ENCODE measurements at places on chromosomes 12 and 14.

DNA sequence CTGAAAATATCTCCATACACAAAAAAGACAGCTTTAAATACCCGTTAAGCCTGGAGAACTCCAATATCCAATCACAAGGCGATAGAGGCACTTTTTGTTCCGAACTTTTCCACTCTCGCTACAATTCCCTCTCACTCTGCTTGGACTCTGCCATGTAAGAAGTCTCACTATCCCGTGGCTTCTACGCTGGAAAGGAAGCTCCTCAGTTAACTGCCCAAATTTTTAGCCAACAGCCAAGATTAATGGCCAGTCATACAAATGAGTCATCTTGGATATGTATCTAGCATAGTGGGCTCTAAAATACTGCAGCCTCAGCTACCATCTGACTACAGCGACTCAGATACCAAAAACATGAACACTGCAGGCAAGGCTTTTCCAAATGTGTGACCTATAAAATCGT lies 45.5 kb upstream of the RERGL start:
- DNase-seq, result no peak

DNA sequence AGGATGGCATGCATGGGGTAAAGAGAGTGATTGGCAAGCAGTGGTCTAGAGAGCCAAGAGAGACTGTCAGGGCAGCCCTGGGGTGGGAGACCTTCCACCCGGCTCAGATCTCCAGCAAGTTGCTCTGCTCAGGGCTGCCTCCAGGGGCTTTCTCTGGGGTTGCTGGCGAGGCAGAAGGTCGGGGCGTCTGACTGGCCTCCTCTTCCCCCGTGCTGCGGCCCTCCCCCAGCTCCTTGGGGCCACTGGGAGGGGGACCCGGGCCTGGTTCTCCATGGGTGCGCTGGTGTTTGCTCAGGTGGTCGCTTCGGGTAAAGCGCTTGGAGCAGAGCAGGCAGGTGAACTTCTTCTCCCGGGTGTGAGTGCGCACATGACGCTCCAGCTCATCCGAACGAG lies 6.6 kb upstream of the AAAS start:
- DNase-seq, result no peak

GRCh38 chr12:99709116-99709515 lies 61.6 kb downstream of the GARIN6 start:
- DNase-seq, result no peak

DNA sequence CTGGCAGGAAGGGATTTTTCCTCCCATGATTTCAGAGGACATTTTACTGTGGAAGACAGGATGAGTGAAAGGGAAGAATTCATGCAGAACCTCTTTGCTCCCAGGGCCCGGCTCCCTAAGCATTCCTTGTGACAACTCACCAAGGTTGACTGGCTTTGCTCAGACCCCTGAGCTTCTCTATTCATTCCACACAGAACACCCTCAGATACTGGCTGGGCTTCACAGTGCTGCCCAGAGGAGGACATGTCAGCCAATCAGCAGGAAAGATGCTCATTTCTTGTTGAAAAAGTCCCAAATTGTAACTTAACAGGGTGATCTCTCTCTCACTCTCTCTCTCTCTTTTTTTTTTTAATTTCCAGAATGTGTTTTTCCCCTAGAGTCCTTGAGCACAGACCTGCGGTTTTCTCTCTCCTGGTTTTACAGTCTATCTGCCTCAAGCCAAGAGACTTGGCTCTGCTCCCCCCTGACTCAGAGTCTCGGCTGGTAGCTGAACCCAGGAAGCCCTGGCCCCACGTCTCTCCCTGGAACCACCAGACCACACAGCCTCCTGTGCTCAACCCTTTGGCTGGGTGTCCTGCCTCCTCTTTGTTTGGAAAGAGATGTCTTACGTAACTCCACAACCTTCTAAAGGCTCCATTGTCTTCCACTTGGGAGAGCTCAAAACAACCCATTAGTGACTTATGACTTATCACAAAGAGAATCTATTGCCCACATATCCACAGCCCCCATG lies 43.9 kb downstream of the SSPN start:
- DNase-seq, result no peak

DNA sequence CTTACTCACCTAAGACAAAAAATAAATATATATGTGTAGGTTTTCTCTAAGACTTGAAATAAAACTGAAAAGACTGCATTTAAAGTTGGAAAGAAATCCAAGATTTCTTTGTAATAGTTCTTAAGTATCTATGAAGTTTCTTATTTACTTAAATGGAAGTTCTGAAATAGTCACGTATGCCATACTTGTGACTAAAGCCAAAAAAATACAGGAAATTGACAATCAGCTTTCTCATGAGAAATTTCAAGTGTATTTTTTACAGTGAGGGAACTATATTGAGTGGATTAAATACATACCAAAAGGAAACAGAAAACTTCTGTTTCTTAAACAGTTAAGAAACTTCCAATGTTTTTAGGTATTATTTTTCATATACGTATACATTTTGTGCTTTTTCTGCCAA lies 188.1 kb downstream of the DPY19L2 start:
- DNase-seq, result no peak

GRCh38 chr12:45503899-45504298 lies 225.6 kb upstream of the ARID2 start:
- DNase-seq, result no peak

- DNase-seq, result no peak
Observed at GRCh38 chr14:88352698-88353097, 29.6 kb upstream of the KCNK10 start.

DNA sequence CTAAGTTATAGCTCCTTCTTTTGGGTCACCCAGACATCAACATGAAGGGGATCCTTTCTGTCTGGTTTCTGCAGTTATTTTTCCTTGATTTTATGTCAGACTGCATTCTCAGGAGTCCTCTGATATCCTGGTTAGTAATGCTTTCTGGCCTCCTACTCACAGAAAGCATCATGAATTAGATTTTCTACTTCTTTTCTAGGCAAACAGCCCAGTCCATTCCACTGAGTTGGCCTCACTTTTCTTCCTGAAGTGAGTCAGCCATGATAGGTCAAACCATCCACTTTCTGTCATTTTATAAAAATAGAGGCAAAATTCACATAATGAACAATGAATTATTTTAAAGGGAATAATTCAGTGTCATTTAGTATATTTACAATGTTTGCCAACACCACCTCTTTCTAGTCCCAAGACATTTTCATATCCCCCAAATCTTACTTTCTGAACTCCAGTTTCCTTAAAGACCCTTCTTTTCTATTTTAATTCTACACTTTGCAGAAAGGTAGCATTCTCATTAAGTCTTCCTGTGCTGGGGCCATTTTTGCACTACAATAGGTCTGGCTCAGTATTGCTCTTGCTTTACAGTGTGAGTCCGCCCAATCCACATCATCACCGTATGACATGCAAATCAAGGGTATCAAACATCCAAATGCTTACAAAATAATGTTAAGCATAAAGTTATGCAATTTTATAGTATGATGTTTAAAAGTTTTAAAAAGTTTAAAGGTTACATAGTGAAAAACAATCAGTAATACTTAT lies 95.1 kb downstream of the UNC79 start:
- no peak for DNase-seq

DNA sequence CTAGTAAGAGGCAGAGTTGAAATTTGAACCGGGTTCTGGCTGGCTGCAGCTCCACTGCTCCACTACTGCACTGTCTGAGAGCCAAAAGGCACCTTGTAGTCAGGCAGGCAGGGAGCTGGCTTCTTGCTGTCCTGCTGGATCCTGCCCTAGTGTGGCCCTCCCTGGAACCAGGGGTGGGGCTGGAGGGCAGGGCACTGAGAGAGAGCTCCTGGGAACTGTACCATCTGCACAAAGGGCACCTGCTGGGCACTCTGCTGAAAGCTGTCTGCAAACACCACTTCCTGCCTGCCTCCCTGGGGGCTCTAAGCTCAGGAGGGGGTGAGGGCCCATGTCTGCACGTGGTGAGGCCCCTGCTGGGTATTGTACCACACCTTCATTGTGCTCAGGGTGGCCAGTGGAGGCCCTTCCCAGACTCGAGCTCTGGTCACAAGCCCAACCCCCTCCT lies 19.0 kb upstream of the TCL1B start:
- no peak for DNase-seq

- DNase-seq, result no peak
Observed at GRCh38 chr14:95515596-95516552, 576 bp downstream of the SYNE3 start.

DNA sequence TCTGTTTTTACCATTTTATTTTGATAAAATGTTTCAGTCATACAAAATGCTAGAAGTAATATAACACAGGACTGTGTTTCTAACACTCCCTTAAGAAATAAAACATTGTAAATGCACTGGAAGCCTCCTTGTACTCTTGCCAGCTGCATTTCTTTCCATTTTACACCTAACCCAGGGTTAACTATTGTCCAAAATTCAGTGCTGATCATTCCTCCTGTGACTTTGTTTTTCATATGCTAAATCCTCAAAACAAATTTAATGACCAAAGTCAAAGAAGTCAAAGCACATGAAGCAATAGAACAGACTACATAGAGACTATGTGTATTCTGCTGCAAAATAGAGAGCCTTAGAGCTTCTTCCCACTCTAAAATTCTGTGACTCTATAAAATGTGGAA lies 420.3 kb upstream of the PRICKLE1 start:
- DNase-seq, result no peak

GRCh38 chr14:58151133-58152013 lies 640 bp downstream of the ARMH4 start:
- DNase-seq, result no peak

DNA sequence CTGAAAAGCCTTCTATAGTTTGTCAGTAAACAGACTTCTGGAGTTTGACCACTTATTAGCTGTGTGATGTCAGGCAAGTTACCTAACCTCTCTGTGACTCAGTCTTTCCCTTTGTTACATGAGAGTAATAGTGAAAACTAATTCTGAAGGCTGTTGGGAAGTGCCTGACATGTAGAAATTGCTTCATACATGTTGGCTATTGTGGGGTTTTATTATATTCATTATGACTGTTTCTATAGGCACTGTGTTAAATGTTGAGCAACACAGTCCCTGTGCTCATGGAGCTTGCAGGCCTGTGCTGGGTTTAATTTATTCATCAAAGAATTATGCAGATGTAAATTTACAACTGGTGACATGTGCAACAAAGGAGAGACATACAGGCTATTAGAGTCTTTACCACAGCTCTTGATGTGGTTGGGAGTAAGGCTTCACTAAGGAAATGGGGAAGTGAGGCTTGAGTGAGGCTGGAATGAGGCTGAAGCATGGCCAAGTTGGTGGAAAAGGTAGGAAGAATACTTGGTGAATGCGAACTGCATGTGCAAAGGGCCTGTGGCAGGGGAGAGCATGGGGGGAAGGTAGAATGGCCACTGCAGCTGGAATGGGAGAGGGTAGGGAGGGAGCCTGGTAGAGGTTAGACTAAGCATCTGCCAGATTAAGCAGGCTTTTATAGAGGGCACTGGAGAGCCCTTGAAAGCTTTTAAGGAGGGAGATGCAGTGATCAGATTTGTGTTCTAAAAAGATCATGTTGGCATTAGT lies 236.4 kb upstream of the CRY1 start:
- no peak for DNase-seq

- no peak for DNase-seq
Observed at GRCh38 chr14:89041257-89041582, 216.8 kb downstream of the TTC8 start.

GRCh38 chr12:6222078-6222654 lies 22.0 kb downstream of the CD9 start:
- no peak for DNase-seq

DNA sequence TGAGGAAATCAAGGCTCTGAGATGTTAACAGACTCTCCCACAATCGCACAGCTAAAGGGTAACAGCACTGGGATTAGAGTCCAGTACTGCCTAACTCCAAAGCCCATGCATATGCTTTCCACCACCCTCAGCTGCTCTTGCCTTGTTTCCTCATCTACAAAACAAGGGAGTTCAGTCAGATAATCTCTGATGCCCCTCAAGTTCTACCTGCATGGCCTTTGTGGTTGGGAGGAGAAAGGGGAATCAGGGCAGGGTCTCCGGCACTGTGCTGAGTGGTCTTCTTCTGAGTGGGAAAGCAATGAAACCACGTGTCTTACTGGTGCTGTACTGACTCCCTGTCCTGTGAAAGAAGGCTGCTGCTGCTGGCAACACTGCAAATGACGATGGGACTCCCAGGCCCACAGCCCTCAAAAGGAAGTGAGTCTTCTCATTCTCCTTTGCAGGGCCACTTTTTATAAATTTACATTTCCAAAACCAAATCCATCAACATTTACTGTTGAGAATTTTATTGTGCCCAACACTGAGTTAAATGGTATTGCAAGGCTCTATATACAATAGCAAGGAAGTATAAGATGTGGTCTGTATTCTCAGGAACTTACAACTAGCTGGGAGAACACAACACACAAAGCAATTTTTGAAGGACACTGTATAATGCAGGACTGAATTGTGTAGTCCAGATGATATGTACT lies 19.7 kb upstream of the DUSP16 start:
- no peak for DNase-seq

DNA sequence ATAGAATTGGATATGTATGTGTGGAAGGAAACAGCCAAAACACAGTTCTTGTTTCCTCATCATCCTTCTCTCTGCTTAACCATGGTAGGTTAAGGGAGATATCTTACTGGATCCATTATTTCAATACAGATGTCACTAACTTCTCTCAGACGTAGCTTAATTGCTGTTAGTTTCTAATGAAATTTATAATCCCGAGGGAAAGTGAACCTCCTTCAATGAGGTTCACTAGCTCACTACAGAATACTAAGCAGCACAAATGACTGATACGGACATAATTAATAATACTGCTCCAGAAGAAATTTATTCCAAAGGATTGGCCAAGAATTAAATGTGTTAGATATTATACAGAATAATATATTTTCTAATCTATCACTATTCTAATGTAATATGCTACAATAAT lies 28.6 kb upstream of the PTPRO start:
- no peak for DNase-seq

- DNase-seq, result no peak
Observed at GRCh38 chr12:5451251-5451650, 19.3 kb downstream of the NTF3 start.

DNA sequence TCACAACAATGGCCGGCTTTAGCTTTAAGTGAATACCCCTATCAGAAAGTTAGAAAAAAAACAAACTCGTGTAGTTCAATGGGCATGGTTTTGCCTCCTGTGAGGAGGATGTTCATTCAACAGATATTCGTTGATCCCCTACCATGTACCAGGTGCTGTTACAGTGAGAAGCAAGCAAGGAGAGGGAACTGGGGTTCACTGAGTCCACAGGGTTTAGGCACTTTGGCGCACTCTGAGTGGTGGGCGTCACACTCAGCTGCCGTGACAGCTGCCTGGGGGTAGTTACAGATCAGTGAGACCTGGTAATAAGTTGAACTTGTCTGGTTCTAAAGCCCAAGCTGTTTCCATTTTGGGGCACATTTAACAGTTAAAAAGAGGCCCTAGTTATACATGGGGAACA lies 74.2 kb downstream of the PAPOLA start:
- no peak for DNase-seq

GRCh38 chr14:22164616-22165015 lies 424.4 kb downstream of the DAD1 start:
- DNase-seq, result no peak

GRCh38 chr12:91565246-91565645 lies 382.6 kb upstream of the DCN start:
- no peak for DNase-seq

GRCh38 chr12:120588948-120589930 lies 8.0 kb upstream of the POP5 start:
- no peak for DNase-seq

GRCh38 chr14:100299238-100299560 lies 7.0 kb downstream of the SLC25A29 start:
- no peak for DNase-seq

GRCh38 chr12:76030341-76031080 lies 1.1 kb downstream of the PHLDA1 start:
- DNase-seq, result no peak

- DNase-seq, result no peak
Observed at GRCh38 chr12:10802587-10802986, at the start of gene TAS2R7. Gene TAS2R7 (minus strand): TSS chr12:10802627. CDS start chr12:10802570, 57 bp downstream.

GRCh38 chr12:106183735-106184134 lies 45.0 kb upstream of the NUAK1 start:
- DNase-seq, result no peak
